ENCODE measurements at places on chromosomes 1 and 21.

- DNase-seq, result no peak
These were observed 3.8 kb downstream of the PBXIP1 start for GRCh38 chr1:154951901-154952657.

DNA sequence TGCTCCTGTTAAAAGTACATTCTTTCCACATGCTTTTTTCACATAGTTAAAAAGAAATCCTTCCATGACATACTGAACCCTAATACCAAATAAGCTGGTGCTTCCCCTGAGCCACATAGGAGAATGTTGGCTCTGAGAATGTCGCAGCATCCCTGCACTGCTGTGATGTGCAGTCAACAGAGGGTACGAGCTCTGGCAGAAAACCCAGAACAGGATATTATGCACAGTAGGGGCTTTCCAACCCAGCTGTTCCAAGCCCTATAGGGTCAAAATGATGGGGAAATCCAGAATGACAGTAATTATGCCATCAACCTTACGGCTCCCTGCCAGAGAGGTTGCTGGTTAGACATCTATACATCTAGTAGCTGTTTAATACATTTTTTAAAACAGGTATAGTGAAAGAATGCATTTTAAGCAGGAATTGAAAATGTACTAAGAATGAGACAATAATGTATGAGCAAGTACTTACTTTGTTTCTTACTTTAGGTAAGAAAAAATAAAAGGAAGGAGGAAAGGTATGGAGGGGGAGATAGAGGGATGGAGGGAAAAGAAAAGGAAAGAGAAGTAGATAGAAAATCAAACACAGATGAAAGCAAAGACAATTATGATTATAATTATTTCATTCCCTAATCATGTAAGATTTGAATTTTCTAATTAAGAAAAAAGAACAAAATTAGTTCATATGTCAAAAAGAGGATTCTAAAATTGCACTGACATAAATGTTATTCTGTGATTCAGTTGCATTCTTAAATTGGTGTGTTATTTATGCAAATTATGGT, 126.0 kb downstream of the NR5A2 start:
- DNase-seq, result no peak

GRCh38 chr1:3012456-3013291, 8.6 kb upstream of the ACTRT2 start:
- DNase-seq, result no peak

- no peak for DNase-seq
These were observed 3.3 kb downstream of the MGST3 start for GRCh38 chr1:165634154-165634921.

GRCh38 chr1:28508435-28508754, 2.6 kb downstream of the RCC1 start:
- no peak for DNase-seq

DNA sequence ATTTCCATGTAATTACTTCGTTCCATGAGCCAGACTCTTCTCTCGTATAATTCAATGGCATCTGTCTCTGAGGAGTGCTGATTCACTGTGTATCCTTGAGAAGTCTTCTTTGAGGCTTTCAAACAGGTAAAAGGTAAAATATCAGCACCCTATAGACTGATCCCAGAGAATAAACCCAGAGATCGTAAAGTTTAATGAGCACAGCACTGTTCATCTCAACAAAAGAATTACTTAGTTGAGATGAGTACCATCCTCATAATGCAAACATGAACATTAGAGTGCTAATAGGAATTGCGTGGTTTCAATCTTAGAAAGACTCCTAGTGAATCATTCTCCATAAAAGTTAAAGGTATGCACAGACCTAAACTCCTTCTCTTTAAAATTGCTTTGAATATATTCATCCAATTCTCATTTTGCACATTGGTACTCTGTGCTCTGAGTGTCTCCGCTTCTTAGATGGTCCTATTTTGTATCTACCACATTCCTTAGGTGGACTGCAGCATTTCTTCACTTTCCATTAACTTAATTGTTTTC, 97.2 kb downstream of the TBX15 start:
- no peak for DNase-seq

DNA sequence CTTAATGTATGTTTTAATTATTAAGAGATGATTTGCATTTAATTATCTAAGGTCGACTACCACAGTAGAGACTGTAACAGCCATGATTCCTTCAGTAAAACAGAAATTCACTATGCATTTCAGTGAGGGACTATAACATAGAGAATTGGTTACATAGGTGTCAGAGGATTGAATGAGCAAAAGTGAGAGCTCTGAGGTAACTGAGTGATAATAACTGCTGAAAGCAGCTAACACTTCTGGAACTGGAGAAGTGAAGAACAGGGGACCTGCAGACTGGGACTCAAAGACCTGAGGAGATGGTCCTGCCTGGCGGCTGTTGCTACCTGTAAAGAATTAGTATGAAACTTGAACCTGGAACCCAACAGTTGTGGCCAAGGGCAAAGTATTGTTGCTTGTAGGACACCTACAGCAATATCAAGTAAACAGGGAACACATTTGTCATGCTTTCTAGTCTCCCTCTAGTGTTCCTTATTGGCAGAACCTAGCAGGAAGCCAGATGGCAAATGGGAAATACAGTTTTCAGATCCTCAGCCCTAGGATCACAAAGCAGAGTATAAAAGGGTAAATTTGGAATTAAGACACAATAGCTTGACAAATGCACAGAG, 110.6 kb downstream of the HS2ST1 start:
- peak; percentile 38 for DNase-seq

- no peak for DNase-seq
These were observed 57.4 kb upstream of the SIPA1L2 start for GRCh38 chr1:232687304-232687703.

GRCh38 chr1:228360533-228361313, 45.9 kb downstream of the TRIM11 start:
- DNase-seq, result no peak

GRCh38 chr1:30363031-30363430, 360.4 kb downstream of the MATN1 start:
- no peak for DNase-seq

DNA sequence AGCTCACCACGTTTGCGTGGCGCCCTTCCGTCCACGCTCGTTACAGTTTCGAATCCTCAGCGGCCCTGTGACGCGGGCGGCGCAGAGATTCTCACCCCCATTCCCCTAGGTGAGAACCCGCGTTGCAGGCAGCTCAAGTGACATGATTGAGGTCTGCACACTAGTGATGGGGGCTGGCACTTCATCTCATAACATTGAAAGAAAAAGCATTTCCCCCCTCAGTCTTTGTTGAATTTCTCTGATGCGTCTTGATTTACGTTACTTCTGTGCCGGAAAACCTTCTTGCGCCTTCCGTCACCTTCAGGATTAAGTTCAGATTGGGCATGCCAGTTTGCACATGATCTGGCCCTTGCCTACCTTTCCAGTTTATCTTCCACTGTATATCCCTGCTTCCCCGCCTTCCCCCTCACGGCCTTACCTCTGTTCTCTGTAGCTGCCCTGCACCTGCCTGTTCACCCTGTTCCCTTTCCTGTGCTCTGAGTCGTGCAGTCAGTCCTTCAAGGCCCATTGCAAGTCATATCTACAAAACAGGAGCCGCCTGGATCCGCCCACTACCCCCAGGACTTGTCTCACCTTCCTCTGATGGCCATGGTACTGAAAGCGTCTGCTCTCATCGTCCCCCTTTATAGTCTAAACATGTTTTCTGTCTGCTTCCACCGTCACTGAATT, 1.1 kb downstream of the CTPS1 start:
- peak; percentile 30 for DNase-seq

DNA sequence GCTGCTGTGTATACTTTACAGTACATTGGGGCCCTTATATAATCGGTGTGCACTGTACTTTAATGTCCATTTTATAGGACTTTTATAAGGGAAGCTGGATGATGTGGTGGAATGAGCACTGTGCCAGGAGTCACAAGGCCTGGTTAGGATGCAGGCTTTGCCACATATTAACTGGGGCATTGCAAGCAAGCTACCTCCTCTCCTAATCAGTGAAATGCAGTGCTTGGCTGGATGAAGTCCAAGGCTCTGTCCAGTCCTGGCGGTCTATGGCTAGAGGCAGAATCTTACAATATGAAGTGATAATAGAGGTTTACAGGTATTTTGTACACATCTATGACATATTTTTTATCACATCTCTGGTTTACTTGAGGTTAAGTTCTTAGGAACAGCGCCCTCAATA, 1.7 kb upstream of the PKP1 start:
- DNase-seq, result no peak

Data from NCI-H1092 (cell line).